ENCODE measurements at places on chromosomes 4 and X.

GRCh38 chr4:78660559-78660958 lies 109.0 kb downstream of the ANXA3 start:
- DNase-seq: no peak

- DNase-seq: no peak
These were observed 7.2 kb downstream of the ZNF185 start for GRCh38 chrX:152905081-152905420.

DNA sequence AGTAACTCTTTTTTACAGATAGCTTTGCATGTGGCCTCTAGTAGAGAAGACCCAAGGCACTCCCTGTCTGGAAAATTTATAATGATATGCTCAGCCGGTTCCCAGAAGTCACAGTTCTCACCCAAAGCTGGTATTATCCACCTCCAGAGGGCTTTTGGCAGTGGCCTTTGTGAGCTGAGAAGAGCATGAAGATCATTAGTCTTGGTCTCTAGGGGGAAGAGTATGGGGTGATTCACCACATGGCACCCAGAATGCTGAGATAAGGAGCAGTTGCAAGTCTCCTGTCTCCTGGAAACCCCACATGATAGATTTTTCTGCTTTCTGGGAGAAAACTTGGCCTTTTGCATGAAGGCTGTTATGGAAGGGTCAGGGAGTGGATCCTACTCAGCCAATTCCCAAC lies 75.4 kb upstream of the PRPS1 start:
- no peak for DNase-seq

DNA sequence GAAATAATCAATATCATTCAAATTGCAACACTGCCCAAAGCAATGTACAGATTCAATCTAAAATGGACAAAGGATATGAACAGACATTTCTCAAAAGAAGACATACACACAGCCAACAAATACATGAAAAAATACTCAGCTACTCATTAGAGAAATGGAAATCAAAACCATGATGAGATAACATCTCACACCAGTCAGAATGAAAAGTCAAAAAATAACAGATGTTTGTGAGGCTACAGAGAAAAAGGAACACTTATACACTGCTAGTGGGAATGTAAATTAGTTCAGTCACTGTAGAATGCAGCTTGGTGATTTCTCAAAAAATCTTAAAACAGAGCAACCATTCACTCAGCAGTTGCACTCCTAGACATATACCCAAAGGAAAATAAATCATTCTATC lies 205.2 kb downstream of the DKK2 start:
- DNase-seq: no peak

GRCh38 chrX:87572901-87573300 lies 55.3 kb downstream of the KLHL4 start:
- DNase-seq: peak; percentile 28

- no peak for DNase-seq
These were observed 975.8 kb downstream of the C4orf33 start for GRCh38 chr4:130071746-130072145.

DNA sequence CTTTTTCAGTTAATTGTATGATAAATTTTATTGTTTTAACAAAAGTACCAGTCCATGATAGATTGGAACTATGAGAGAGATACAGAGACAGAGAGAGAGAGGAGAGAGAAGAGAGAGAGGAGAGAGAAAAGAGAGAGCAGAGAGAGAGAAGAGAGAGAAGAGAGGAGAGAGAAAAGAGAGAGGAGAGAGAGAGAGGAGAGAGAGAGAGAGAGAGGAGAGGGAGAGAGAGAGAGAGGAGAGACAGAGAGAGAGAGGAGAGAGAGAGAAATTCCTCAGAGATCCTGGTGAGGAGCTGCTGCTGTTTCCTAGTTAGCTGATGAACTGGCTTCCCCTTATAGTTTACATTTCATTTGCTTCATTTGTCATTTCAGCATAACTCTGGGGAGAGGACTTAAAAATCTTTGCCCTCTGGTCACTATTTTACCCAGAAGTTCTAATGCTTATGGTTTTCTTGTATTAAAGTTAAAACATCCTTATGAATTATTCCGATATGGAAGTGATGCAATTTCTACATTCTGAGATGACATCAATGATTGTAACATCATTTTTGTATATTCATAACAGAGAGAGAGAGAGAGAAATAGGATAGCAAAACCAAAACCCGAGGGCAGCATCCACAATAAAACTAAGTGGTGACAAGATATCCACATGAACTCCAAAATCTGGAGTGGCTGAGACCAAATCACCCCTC lies 10.8 kb downstream of the CTAG1A start:
- DNase-seq: no peak

- DNase-seq: no peak
These were observed 169.6 kb downstream of the TEX13A start for GRCh38 chrX:105050921-105051320.

GRCh38 chr4:121030131-121030530 lies 42.2 kb downstream of the NDNF start:
- DNase-seq: no peak

DNA sequence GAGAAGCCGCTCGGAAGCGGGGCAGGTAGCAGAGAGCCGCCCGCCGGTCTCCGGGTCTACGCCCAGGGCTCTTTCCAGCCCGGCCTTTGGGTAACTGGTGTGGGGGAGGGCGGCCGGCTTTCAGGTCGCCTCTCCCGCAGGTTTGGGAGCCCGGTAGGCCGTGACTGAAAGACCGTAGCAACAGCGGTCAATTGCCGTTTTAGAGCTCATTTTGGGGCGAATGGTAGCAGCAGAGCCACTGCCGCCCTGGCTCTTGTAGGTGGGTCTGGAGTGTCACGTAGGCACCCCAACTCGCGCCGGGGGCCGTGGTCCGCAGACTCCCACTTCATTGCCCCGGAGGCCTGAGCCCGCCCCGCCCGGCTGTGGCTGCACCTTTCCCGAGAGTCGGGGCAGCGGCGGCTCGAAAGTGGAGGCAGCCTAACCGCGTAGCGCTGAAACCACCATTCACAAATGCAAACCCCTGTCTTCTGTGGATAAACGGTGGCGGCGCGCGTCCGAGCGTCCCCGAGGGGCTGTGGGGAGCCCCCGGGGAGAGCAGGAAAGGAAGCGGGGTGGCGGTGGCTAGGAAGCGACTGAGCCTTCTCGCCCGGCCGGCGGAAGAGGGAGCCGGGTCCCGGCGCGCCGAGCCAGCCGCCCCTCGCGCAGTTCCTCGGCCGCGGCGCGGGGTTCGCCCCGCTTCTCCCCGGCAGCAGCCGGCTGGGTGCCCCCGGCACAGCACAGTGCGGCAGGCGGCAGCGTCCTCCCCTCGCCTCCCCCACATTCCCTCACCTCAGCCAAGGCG lies 2185.1 kb upstream of the TENM3 start:
- DNase-seq: no peak

- DNase-seq: no peak
These were observed 135.7 kb upstream of the PLAC1 start for GRCh38 chrX:134793978-134794377.

GRCh38 chr4:151649479-151649878 lies 111.3 kb downstream of the GATB start:
- no peak for DNase-seq

DNA sequence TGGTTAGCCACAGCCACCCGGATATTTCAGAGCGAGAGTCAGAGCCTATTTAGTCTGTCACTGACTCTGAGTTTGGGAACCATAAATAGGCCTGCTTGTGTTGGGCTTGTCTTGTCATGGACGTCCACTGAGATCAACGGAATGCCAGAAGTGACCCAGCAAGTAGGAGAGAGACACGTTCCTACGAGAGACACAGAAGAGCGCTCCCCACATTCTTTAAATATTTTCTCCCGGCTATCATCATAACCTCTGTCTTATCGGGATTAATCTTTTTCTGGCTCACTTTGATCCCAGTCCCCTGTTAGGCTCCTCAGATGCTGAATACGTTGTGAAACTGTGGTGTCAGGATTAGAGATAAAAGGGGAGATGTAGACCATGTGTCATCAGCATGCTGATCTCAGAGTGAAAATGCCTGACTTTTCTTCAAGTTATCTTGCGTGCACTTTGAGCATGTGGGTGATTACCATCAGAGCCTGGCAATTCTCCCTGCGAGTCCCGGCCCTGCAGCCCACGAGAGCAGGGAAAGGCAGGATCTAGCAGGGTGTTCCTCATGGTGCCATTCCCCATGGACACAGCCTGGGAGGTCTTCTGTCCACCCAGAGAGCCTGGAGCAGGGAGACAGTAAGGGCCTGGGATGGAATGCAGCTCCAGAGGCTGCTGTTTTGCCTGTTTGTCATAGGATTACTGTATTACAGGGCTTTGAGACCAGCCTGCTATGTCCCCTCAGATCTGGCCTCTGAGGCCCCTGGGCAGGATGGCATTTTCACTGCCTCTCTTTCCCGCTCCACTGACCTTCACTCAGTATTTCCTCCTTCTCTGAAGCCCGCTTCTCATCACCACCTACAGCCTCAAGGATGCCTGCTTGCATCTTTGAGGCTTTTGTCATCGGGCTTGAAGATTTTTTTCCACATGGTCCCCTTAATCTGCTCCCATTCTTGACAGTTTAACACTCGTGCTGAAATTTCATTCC lies 2.8 kb upstream of the TENM3 start:
- peak; percentile 54 for DNase-seq

DNA sequence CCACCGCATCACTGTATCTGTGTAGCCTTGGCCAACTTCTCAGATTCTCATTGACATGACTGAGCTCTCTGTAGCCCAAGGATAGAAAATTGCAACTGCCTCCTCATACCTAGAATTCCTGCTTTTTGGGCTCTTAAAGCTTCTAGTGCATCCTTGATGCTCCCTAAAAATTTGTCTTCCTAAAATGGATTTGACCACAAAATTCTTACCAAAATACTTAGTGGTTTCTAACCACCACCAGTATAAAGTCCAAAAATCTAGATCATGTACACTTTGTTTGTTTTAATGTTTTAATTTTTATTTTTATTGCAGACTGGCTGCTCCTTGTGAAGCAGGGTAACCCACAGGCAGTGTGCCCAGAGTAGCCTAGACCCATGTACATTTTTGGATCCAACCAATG lies 75.5 kb downstream of the TBC1D9 start:
- no peak for DNase-seq

- DNase-seq: no peak
These were observed 247.1 kb upstream of the ETNPPL start for GRCh38 chr4:109009909-109010308.

DNA sequence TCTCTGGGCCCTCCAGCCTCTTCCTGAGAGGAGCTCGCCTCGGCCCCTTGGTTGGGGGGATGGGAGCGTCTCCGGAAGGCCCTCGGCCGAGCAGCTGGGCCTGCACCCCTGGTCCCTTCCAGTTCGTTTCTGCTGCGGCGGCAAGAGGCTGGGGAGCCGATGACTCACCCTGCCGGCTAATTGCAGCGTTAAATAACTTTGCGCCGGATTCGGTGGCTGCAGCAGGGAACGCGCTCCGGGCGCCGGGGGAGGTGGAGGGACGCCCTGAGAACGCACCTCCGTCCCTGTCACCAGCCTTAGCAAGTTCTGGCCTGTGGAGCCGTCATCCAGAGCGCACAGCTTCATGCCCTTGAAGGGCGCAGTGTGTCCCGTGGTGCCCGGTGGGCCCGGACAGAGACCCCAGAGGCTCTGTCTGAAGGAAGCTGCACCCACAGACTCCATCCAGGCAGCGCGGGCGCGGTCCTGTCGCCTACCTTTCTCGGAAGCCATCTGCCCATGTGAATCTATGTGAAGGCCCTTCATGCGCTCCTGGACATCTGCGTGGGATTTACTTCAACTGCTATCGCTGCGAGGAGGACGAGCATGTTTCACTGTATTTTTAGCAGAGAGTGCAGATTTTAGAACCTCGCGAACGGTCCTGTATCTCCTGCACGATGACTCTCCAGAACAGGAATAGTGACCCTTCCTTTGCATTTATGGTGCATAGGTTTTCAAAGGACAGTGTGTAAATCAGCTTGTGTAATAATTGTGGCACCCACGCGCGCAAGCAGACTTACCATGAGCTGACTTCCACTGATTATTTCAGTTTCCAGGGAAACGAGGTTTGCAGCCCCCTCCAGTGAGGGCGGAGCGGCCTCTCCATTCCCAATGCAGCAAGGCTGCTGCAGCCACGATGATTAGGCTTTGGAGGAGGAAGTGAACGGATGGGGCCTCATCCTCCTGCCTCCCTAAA lies 1.7 kb upstream of the TMEM271 start:
- DNase-seq: peak; percentile 7

- no peak for DNase-seq
These were observed 19.1 kb downstream of the MFAP3L start for GRCh38 chr4:170007113-170007512.

DNA sequence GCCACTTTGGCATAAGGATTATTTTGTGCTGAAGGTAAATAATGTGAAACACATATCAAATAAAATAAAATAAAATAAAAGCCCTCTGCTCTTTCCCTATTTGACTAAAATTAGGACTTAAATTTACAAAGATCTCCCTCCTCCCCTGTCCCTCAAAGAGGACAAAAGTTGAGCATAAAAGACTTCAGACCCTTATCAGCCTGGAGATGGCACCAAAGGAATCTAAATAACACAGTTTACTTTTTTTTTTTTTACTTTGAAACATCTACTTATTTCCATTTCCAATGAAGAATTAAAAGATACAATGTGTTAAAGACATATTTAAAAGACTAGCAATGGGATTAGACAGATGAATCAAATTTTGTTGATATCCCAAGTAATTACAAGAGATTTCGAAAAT lies 89.7 kb downstream of the EPHA5 start:
- peak; percentile 33 for DNase-seq

- DNase-seq: no peak
These were observed 8.0 kb downstream of the SLIT2 start for GRCh38 chr4:20259707-20260106.

- DNase-seq: no peak
These were observed 31.5 kb downstream of the SEC24B start for GRCh38 chr4:109465069-109465468.

DNA sequence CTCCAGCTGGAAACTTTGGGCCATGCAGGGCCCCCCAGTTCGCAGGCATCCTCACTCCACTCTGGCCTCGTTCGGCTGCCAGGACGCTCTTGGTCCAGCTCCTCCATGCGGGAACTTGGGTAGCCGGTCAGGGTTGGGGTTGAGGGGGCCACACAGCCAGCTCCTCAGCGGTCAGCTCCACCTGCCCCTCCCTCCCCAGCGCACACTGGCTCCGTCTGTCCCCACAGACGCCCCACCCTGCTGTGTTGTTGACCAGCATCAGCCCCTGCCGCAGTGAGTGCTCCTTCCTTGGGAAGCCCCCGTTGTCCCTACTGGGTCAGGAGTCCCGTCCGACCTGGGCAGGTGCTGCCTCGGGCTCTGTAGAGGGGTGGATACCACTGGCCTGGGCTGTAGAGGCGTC lies 5.8 kb downstream of the FGFRL1 start:
- DNase-seq: no peak
